Stimulated activated CD8-positive, alpha-beta memory T cell treated with anti-CD3 and anti-CD28 coated beads, Interleukin-7, amount 100 ng/mL, for 1 hour (primary cell): ENCODE measurements at places on chromosomes 3 and 15.

DNA sequence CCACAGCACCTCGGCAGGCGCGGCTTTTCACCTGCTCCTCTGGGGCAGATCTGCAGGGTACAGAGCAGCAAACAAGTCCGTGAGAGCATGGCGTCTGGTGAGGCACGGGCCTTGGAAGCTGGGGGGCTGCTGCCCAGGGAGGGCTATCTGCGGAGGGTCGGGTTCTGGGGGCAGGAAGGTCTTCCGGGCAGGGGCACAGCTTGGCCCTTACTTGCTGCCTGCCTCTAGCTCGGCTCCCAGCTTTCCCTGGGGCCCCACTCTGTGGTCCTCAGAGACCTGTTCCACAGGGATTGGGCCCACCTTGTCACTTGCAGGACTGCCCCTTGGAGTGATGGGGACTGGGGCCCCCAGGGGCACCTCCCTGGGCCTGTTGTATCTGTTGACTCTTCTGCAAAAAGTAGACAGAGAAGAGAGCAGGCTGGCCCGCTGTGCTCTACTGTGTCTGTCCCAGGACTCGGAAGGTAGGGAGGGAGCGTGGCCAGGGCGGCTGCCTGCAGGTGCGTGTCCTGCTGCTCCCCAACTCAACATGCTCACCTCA, 84.1 kb downstream of the TBC1D2B start:
- DNase-seq = no peak

DNA sequence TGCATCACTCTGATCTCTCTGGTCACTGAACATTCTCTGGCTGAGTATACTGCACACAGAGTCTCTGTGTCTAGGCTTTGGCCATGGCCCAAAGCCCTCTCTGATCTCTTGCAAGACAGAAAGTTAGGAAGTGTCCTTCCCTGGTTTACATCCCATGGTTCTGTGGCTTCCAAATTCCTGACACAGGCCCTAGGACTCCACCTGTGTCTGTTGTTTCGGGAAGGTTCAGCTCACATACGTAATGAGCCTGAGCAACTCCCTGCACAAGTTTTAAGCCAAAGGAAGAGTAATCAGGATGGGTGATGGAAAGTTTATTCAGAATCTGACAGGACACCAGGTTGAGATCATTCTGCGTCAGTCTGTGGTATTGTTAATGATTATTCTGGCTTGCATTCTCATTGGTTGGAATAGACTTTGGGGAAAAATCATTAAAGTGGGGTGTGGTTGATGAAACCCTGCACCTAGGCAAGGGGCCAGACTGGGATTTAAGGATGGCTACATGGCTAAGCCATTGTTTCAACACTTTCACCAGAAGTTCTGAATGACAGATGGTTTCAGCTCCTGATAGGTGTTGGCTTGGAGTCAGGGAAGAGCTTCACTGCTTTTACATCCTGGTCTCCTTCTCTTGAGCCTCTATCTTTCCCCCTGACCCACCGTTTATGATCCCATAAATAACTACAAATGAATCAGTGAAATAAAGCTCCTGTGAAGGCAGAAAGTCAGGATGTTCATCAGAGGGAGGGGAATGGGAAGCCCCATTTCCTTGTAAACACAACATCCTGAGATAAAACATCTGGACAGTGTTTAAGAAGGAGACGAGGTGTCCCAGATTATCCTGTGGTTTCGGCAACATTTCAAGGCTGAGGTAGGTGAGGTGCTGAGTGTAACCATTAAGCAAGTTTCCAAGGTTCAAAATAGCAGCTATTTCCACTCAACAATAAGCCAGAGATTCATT, 14.1 kb downstream of the LCMT2 start:
- no peak for DNase-seq

- no peak for DNase-seq
These were observed 197.3 kb upstream of the IL12A start for GRCh38 chr3:159791336-159791735.

DNA sequence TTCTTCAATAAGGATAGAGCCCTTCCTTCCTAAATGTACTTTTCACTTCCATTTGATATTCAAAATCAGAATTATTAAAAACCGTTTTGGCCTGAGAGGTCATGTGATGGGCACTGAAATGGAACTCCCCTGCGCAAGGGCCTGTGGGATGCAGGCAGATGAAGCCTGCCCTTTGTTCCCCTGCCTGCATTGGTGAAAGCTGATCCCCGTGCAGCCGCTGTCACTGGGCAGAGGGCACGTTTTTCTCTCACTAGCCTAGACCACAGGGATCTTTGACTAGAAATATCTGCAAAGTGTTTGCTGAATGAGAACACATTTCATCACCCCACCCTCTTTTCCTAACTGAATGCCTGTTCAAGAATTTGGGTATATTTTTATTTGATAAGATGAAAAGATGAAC, 74.9 kb downstream of the TIPARP start:
- no peak for DNase-seq

- DNase-seq = no peak
These were observed 68.2 kb upstream of the THRB start for GRCh38 chr3:24562895-24563294.

DNA sequence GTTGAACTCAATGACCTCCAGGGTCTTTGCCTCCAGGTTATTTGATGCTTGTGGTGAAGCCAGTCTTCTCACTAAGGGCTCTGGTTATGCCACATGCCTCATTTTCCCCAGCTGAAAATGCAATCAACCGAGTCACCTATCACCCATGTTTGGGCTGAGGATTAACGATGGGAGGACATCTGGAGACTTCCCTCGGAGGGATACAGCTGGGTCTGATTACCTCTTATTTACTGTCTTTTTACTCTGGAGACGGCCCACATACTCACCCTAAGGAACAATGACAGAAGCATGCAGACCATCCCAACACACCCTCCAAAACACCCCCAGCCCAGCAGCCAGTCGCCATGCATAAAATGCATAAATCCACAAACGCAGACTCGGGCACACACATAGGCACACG, 187.4 kb downstream of the OPA1 start:
- DNase-seq = no peak

- DNase-seq = no peak
These were observed 106.6 kb downstream of the SEMA5B start for GRCh38 chr3:122920986-122921385.

DNA sequence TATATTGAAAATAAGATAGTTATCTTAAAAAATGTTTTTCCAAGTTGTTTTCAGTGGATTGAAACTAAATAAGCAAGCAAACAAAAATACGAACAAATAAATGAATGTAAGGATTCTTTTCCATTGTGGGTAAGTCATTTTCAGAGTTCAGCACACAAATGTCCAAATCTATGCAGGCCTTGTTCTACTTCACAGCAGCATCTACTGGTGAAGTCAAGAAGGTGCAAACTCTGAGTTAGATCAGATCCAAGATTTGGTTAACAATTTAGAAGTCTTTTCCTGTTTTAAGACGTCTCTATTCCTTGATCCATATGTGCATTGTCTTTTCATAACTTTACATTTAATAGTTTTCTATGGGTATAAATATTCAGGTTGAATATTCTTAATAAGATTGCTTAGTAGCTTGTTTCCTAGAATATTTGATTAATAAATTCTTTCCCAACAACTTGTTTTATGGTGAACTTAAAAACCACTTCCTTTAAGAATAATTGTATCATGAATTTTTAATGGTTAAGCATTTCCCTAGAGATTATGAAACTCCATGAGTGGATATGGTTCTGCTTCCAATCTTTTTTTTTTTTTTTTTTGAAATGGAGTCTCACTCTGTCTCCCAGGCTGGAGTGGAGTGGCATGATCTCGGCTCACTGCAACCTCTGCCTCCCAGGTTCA, 10.5 kb downstream of the PTX3 start:
- no peak for DNase-seq

DNA sequence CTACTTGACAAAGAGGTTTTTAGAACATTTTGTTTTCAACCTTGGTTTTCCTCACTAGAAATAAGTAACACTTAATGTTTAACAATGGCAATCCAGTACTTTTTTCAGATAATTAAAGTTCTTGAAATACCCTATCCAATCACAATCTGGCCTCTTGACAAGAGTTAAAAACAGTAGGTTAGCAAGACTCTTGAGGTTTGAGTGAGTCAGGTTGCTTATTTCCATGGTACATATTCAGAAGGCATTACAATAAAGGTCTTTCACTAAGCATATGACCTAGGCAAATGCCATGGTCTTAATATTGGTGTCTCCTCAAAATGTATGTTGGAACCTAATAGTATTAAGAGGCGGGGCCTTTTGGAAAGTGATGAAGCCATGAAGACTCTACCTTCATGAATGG, 5.6 kb downstream of the SUCNR1 start:
- DNase-seq = no peak

DNA sequence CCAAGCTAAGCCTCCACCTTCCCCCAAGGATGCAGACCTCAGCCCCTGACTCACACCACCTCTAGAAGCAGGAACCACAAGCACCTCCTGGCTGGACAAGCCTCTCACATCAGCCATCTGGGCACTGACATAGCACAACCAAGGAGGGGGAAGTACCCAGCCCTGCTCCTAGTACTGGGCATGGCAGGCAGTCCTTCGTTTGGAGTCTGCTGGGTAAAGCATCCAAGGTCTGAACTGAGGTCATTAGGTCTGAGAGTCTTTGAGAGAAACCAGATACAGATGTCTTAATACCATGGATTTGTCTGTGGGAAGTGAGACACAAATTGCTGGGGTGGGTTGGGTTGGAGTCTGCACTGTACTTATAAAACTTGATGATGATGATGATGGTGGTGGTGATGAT, 61.8 kb downstream of the CCDC33 start:
- DNase-seq = no peak

GRCh38 chr15:57323806-57324589, 52.3 kb upstream of the CGNL1 start:
- no peak for DNase-seq

- no peak for DNase-seq
These were observed 116.3 kb downstream of the TMCO5A start for GRCh38 chr15:38050529-38051448.

GRCh38 chr3:150433347-150433746, 25.2 kb downstream of the TSC22D2 start:
- DNase-seq = no peak

GRCh38 chr3:68892297-68892696, 40.0 kb downstream of the TAFA4 start:
- DNase-seq = no peak

DNA sequence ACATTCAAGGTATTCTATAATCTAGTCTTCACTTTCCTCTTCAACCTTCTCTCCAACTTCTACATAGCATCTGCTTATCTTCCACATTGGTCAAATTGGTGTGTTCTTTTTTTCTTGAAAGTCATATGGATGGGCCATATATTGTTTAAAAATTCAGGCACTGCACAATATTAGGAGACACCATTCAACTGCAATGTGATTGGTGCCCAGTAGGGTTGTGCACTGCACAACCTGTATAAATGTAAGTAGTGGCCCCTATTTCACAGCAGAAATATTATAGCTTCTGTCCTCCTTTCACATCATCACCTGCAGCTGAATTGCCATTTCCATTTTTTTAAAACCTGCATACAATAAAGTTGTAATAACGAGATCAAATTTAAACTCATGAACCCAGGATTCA, 18.1 kb upstream of the GOLIM4 start:
- DNase-seq = no peak

GRCh38 chr15:42138411-42138810, 18.0 kb downstream of the PLA2G4F start:
- no peak for DNase-seq

DNA sequence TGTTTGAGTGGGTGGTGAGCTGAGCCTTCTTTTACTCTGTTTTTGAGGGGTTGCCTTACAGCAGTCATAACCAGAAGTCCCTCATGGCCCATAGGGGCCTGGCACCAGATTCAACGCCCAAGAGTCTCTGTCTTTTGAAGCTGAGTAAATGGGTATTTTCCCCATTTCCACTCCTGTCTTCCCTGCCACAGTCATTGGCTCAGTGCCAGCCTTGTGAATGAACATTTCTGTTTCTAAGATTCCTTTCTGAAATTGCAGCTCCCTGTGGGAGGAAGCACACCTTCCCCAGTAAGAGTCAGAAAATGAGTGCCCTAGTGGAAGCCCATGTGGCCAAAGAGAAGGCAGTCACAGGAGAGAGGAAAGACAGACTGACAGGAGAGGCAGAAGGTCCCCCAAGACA, 43.7 kb upstream of the POLR2M start:
- no peak for DNase-seq

DNA sequence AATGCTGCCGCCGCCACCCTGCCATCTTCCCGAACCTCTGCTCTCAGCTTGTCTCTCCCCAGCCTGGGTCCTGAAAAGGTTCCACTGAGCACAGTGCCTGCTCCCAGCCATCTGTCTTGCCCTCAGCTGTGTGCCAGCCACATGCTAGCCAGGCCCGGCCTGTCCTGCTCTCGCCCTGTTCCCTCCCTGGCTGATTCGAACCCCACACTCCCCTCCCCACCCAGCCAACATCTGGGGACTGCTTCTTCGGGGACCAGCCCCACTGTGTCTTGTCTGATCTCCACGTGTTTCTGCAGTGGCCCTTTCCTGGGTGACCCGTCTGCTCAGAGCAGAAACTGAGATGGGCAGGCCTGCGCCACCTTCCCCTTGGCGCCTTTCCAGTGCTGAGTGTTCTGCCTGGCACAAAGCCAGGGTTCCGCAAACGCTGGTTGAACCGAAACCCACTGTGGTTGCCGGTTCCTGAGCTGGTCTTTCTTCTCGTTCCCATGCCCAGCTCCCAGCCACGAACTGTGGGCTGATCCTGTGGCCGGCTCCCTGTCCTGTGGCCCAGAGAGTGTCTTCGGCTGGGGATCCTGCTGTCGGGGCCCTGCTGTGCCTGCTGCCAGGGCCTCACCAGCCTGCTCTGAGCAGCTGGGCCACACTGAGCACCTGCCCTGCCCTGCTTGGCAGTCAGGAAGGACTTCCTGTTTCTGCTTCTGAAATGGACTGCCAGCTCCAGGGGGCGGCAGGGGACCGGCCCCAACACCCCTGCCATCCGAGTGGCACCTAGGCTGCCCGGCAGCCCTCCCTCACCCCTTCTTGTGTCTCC, 62.7 kb upstream of the KLF13 start:
- peak; percentile 63 for DNase-seq

DNA sequence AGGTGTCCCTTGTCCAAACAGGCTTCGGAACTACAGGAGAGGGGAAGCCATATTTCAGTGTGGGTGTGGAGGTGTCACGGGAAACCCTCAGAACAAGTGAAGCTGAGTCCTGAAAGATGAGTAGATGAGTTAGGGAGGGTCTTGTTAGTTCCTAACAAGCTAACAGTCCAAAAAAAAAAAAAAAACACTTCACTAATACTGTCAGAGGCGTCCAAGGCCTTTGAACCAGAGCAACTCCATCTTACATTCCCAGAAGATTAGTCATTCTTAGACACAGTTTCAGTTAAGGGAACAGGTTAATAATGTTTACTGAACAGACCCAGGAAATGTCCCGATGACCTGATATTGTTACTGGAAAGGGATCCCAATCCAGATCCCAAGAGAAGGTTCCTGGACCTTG, 7.0 kb upstream of the ATP8B4 start:
- DNase-seq = no peak

DNA sequence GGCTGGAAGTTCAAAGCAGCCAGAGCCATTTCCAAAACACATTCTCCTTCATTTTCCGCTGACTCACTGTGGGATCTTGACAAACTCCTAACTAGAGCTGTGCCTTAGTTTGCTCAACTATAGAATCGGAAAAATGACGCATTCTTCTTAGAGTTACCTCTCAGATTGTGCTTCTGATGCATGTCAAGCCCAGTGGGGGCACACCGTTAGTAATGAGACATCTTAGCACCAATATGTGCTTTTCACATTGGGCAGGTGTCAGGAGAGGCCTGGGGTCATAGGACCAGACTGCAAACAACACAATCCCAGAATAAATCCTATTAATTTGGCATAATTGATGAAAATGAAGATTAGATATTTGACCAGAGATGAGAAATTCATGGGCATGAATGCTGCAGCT, 71.3 kb upstream of the UBE3A start:
- no peak for DNase-seq

GRCh38 chr3:117509858-117510257, 800.3 kb downstream of the TUSC7 start:
- no peak for DNase-seq
